ENCODE measurements at places on chromosomes 3 and 15.

DNA sequence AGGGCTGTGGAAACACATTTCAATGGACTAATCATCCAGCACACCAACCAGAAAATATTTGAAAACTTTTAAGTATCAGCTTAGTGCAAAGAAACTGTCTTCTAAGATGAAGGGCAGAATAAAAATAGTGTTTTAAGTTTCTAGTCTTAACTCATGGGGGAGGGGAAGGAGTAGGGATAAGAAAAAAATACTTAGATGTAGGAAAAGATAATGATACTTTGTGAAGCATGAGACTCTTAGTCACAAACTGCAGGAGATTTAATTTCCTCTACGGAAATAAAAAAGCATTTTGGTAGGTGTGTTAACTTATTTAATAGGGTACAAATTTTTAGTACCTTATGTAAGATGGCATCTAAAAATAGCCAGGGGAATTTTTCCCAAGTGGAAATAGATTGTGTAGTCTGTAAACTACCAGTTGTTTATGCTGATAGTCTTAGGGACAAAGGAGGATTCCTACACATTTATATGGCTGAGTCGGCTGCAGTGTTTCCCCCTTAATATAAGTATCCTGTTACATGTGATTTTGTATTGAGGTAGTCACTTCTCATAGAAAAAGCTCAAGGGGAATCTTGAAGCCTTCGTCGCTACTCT is 78.2 kb upstream of the GBE1 start:
- no peak for DNase-seq

DNA sequence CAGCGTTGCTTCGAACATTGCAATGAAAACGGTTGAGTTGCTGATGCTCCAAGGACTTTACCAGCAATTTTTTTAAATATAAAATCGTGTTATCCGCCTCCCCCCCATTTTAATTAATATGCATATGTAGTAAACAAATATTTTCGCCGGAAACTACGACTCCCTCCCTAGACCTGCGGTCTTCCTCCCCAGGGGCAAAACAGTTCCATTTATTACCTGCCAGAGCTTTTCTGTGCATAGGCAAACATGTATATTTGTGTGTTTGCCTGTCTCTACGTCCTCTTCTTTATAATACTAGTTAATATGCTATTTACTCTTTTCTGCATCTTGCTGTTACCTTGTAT is 593 bp upstream of the RSL24D1 start:
- no peak for DNase-seq

- DNase-seq = no peak
These were observed 524.7 kb downstream of the PYDC2 start for GRCh38 chr3:191985691-191986090.

GRCh38 chr3:197956626-197956988 is 3.4 kb upstream of the LMLN start:
- no peak for DNase-seq

DNA sequence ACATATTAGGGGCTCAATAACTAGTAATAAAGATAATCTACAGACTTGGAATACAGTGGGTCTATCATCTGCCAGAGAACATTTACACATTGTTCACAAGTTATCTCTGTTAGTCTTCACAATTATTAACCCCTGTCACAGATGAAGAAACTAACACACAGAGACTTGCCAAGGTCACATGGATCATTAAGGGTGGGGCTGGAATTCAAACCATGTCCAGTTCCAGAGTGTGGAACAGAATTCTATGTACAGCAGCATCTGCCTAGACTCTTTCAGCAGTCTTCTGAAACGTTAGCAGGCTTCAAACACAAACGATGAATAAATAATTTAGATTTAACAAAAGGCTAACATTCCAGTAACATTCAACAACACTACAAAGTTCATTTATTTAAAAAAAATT is 673.9 kb upstream of the NR2F2 start:
- DNase-seq = no peak

GRCh38 chr3:61449327-61450040 is 111.9 kb upstream of the PTPRG start:
- DNase-seq = no peak

DNA sequence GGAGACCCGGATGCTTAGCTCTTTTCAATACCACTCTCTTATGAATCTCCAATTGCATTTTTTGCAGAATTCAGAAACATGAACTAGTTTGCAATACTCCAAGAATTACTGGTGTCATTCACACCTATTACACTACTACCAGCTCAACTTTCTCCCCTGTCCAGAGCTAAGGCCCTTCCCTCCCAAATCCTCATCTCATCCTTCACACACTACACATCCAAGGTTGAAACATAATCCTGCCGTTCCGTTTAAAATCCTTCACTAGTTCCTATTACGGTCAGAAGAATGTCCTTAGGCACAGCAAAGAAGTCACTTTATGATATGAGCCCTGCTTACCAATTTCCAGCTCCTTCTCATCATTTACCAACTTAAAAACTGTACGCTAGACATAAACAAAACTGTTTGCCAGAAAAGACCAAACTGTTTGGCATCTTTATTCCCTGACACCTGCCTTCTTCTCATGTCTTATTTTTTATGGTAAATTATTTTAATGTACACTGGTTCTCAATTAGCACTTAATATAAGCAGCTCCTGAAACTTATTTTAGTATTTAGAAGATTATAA is 22.6 kb downstream of the TBL1XR1 start:
- DNase-seq = no peak

DNA sequence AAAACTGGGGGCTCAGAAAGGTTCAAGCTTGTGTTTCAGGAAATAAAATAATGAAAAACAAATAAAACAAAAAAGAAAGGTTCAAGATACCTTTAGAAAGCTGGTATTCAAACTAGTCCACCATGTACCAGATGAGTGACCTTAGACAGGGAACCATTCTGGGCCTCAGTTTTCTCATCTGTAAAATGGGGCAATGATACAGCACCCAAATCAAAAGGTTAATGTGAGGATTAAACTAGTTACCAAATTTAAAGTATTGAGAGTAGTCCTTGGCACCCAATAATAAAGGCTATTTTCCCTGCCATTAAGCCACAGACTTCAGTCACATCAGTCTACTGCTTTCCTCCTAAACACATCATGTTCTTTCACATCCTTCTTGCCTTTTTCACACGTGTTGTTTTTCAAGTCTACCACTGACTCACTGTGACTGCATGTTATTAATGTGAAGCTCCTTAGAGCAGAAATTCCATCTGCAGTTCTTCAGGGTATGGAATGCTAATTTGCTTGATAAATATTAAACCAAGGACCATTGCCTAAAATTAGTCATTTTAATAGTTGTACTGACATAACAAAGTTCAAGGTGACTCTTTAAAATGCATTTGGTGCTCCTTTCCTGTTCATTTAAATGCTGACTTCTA is 19.9 kb downstream of the TAMM41 start:
- DNase-seq = no peak

- no peak for DNase-seq
These were observed 30.1 kb downstream of the POPDC2 start for GRCh38 chr3:119630128-119630879.

GRCh38 chr15:38678281-38678680 is 113.7 kb upstream of the RASGRP1 start:
- no peak for DNase-seq

DNA sequence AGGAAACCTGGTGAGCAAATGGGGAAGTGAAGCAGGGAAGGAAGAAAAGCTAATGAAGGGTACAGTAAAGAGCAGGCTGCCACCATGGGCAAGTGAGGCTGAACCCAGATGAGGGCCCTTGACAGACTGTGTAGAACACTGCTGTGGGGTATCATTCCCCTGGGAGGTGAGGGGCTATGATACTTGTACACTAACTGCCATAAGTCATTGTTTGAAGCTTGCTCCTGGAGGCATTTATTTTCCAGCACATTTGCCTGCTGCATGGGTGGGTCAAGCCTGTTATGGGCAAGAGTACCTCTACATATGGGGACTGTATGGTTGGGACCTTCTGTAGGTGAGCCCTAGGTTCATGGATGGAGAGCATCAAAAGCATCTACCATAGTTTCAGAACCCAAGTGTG is 57.4 kb downstream of the POMGNT2 start:
- DNase-seq = no peak

DNA sequence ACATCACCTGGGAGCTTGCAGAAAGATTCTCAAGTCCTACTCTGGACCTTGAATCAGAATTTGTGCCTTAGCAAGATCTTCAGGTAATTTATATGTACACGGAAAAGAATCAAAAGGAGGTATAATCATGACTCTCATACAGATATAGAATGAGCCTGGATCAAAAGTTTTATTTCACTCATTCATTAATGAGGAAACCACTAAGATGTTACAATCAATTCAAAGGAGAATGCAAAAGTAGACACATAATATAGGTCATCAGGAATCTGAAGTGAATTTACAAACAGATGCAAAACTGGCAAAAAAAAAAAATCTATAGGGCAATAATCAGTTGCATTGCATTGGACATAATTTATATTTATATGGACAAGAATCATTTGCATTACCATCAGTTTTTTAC is 195.4 kb upstream of the TLE3 start:
- DNase-seq = no peak

- DNase-seq = no peak
These were observed 9.1 kb upstream of the GNAI2 start for GRCh38 chr3:50226888-50227389.

Data from HTR-8/SVneo (cell line).